ENCODE measurements at places on chromosomes 4 and X.

DNA sequence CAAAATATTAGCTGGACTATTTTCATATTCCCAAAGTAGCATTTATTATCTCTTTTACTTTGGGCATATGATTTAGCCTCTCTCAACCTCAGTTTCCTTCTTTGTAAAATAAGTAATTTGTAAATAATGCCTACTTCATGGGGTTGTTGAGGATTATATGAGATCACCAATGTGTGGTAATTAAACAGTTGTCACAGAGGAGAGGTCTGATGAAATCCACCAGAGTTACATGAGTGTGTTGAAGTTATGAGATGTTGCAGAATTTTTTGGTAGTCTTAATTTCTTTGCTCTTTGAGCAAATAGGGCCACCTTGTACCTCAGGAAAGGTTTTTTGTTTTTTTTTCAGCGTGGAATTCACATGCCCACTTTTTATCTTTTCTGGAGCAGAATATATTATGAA, 1.4 kb downstream of the COX7B start:
- DNase-seq, result no peak

GRCh38 chr4:39053983-39054382, 8.0 kb upstream of the KLHL5 start:
- DNase-seq, result no peak

DNA sequence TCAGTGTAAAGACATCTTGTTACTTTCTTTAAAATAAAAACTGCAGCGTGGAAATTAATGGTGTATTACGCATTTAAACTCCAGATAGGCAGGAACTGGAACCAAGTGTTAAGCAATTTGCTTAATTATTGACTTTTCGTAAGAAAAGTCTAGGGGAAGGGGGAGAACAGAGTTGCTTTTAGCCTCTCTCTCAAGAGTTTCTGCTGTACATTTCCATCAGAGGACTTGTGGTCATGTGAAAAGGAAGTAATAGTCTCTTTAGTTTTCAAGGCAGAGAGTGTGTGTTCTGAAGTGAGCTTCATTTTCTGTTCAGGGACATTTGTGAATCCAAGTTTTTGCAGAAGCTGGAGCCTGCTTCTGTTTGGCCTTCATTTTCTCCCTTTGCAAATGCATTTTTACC, 127.2 kb downstream of the UBE2K start:
- no peak for DNase-seq

DNA sequence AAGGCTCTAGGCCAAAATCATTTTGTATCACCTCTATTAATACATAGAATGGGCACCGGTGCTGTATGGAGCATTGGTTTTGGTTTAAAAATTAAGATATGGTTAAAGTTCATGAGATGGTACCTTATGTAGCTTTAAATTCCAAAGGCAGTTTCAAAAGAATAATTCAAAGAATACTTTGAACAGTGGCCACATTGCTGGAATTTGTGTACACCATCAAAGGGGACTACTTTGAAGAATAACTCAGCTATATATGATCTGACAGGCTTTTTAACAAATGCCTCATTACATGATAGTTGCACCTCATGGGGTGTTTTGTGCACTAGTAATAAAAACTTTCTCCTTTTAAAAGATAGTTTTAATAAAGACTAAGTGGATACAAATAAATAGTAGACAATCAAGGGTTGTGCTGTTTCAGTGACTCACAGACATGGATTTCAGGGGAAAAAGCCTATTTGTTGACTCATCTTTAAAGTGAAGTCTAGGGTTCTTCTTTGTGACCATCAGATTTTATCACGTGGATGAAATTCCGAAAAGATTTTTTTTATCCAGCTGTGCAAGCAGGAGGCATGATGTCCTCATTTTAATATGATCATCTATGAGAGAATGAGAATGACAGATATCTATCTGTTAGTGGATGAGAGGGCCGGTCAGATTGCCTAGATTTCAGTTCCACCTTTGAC, 12.8 kb downstream of the MTM1 start:
- DNase-seq, result no peak

- DNase-seq, result no peak
Measured at GRCh38 chrX:31333165-31333831, 261.5 kb upstream of the FTHL17 start.

DNA sequence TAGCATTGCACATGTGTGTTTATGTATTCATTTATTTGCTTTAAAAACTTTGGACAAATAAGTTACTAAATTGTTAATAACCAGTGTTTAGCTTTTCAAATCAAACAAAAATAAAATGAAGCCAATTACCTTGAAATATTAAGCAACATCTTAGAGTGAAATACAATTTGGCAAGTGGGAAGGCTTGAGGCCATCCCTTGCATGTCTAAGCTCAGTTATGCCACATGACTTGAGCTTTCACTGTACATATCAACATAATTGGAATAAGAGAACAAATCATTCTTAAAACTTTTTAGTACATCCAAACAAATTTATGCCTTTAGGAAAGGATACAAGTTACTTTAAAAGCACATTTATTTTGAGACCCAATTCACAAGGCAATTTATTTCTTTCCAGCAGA, 640.6 kb downstream of the SPRY1 start:
- no peak for DNase-seq

- DNase-seq, result no peak
Measured at GRCh38 chr4:78876568-78877320, 62.5 kb downstream of the PAQR3 start.

DNA sequence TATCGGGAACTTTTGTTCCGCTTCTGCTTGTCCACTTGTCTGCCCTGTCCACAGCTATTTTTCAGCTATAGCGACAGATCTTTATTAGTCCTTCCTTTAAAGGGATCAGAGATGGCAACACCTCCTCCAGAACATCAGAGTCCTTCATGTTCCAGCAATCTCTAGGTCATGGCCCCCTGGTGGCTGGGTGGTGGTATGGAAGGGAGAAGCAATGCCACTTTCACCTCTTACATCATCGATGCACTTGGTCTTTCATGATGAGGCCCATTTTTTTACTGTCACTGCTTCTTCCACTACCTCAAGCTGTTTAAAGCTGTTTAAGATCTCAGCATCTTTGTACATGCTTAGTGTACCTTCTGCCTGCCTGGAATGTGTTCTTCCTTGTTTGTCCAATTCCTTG, 106.7 kb downstream of the ARHGAP6 start:
- peak; percentile 45 for DNase-seq

GRCh38 chr4:6330384-6330767, 60.7 kb downstream of the WFS1 start:
- no peak for DNase-seq

- no peak for DNase-seq
Measured at GRCh38 chr4:86497980-86498862, 95.9 kb upstream of the PTPN13 start.

- DNase-seq, result no peak
Measured at GRCh38 chr4:164438321-164438720, 315.6 kb upstream of the SMIM31 start.

DNA sequence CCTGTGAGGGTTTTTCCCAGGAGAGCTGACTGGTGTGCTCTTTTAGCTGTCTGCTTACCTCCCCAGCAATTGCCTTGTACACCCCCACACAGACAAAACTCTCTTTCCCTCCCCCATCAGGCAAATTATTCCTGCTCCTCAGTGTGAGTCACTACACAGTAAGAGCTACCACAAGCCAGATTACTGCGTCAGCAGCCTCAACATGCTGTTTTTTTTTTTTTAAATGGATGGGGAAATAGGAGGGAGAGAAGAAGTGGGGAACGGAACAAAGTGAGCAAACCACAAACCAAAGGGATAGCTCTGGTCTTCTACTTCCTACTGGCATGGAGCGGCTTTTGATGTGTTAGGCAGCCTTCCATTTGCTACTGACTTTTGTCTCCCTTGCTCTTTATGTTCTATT, 107.5 kb upstream of the ACSL4 start:
- no peak for DNase-seq

GRCh38 chr4:153790962-153791551, 2.2 kb upstream of the SFRP2 start:
- DNase-seq, result peak; percentile 91

- DNase-seq, result no peak
Measured at GRCh38 chrX:134502686-134503085, 42.7 kb downstream of the HPRT1 start.

DNA sequence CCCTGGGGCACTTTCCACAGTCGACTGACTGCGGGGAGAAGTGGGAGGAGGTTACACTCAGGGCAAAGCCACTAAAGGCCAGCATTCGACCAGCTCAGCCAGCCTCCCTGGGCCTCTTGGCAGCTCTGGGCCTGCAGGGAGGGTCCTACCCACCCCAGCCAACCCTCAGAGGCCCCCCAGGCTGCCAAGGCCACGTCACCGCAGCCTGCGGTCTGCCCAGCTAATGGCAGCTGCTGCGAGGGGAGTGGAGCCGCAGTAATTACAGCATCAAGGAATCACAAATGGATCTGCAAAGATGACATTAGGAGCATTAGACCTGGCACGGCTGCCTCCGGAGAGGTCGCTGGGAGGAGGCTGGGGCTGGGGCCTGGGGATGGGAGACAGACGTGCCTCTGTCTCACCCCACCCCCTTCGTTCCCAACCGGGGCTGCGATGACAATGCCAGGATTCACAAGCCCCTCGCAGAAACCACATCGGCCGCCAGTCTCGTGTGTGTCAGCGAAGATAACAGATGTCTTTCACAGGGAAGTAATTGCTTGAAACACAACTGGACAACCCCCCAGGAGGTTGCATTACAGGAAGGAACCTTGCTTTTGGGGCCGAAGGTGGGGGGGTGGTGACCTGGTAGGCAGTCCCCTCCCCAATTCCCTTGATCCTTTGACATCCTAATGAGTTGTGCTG, 367.6 kb downstream of the BCOR start:
- peak; percentile 75 for DNase-seq

DNA sequence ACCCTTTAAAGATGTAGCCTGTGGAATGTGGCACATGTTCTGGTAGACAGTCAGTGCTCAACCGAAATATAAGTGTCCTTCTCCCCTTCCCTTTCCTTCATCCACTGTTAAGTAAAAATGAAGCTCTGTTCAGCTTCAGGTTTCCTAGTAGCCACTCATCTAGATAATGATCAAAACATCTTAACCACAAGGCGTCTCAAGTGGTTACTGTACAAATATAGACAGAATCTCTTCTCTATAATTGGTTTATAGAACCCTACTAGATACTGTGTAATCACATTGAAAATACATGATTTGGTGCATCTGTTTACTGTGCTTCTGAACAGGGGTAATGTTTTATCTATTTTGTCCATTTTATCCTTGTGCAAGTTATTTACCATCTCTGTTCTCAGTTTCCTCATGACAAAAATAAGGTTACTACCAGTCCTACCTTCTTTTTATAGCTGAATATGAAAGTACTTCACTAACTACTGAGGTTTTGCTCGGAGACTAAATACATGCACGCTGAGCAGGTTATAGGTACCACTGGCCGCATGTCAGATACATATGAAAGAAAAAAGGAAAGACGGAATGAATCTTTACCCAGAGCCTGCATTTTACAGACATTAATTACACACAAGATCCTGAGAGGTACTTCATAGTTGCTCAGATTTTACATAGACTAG, 20.3 kb upstream of the SLC25A4 start:
- no peak for DNase-seq

- no peak for DNase-seq
Measured at GRCh38 chr4:56958111-56958517, 19.3 kb downstream of the NOA1 start.

DNA sequence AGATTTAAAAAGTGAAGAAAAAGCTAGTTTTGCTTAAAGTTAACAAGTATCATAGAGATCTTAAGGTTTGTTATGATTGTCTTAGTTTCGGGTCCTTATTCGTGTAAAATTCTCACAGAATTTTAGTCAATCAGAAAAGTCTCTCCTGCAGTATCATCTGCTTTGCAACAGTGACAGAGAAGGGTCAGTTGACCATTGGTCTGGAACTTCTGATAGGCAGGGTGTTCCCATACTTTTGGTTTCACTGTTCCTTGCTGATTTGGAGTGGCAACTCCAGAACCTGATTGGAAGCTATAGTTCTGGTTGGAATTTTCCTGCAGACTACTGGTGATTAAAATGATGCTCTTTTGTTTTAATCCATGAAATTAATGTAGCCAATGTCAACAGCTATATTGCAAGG, 1.8 kb downstream of the IL15 start:
- no peak for DNase-seq

GRCh38 chrX:13829983-13830382, 13.1 kb upstream of the GPM6B start:
- DNase-seq, result no peak

DNA sequence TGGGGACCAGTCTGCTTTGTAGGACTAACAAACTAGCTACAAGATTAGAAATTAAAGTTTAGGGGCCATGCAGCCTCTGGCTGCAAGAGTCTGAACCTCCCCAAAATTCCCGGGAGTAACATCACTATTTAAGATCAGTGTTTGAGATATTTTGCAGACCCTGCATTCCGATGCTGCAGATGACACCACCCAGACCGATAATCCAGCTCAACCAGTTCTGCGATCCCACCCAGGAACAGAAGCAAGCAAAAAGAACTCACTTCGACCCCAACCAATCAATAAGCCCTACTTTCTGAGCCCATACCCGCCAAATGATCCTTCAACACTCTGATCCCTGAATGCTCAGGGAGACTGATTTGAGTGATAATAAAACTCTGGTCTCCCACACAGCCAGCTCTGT, 877.8 kb downstream of the FAT4 start:
- no peak for DNase-seq

- no peak for DNase-seq
Measured at GRCh38 chr4:7904952-7905915, 34.4 kb downstream of the AFAP1 start.

GRCh38 chr4:154024097-154024694, 235.3 kb upstream of the SFRP2 start:
- peak; percentile 56 for DNase-seq

- no peak for DNase-seq
Measured at GRCh38 chrX:126065901-126066660, 100.0 kb downstream of the DCAF12L2 start.

DNA sequence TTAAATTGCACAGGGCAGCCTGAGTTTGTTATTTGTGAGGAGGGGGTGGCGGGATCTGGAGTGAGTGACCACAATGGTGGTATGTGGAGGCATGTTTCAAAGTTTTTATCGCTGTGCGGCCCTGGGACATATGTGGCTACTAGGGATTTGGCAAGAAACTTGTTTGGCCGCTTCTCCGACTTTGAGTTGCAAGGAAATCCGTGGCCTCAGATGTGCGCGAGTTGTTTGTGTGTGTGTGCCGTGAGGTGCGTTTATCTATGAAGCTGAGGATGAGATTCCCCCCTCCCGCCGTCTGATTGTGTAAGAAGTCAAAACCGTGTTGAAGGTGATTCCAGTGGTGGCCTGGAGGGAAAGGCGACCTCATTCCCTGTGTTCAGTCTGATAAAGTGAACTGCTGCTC, 1.4 kb downstream of the JADE3 start:
- DNase-seq, result no peak

DNA sequence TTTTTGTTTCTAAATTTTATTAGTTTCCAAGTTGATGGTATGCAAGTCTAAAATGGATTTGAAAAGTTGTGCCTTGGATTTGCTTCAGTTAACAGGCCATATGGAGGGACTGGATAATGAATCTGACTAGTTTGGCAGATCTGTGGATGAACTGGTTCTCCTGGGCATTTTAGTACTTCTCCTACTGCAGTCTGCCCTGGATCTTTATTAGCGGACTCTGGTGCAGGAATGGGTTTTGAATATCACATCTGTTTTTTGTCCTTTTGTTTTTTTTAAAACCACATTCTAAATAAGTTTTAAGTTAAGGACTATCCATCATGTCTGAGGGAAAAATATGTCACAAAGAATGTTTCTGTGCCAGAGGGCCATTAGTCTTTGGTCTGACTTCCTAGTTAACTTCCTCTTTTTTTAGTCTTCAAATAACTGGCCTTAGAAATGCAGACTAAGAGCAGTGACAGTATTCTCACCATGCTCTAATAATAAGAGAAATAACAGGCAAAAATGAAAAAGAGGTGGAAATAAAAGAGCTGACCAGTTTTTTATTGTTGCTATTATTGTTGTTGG, 13.9 kb upstream of the DCK start:
- no peak for DNase-seq

GRCh38 chr4:137367620-137368019, 164.7 kb downstream of the PCDH18 start:
- DNase-seq, result no peak

Measured in H9 (cell line).